ENCODE measurements at places on chromosomes 7 and 10.

GRCh38 chr10:105925045-105925785, 1239.3 kb downstream of the SORCS1 start:
- DNase-seq: no peak

- no peak for DNase-seq
Observed at GRCh38 chr7:94382132-94382531, 12.6 kb upstream of the COL1A2 start.

DNA sequence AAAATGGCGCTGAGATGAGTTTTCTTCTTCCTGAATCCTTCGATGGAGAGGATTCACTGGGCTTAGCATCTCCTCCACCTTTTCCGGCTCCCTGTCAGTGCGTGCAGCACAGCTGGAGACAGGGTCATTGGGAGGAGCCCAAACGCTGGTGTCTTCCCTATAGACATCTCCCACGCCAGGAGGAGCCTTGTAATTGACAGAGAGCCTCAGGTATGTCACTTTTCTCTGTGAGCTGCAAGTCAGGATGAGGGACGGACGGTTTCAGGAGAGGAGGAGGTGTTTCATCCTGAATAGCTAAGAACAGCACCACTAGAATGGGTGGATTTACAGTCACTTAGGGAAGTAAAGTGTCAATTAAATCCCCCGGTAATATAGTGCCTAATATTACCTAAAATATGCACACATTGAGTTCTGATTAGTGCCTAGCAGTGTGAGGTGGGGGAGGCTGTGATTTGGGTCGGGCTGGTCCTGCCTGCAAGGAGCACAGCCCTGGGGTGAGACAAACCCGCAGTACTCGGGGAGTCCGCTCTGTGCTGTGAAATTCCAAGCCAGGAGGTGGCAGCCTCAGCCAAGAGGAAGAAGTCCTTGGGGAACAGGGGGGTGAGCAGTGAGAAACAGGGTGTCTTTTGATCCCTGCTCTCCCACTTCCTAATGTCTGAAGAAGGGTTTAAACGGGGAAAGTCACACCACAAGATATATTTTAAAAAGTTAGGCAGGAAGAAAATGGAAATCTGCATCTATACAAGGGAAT, 28.2 kb downstream of the IL15RA start:
- DNase-seq: no peak

DNA sequence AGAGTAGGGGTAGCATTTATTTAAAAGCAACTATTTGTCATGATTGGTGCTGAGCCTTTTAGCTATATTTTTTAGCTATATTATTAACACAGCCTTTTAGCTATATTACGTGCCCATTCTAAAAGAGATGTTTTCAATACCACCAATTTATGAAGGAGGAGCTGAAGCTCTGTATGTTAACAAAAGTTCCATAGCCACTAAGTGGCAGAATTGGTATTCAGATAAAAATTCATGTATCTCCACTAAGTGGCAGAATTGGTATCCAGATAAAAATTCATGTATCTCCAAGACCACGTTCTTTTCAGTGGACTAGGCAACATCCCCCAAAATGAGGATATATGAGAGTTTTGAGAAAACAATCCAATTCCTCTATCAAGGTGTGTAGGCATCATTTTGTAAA, 268.6 kb downstream of the HGF start:
- DNase-seq: no peak

DNA sequence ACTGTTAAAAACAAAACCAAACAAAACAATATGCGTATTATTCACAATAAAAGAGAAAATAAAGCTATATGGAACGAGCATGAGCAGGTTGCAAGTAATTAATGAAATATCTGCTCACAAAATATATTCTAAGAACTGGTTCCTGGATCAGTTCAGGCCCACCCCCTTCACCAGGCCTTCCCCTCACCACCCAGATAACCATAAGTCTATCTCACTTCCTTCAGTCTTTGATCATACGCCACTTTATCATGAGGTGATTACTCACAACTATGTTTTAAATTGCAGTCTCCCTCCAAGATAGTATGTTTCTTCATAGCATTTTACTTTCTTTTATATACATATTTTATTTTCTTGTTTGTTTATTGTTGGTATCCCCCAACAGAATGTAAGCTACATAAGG, 263.1 kb upstream of the HGF start:
- DNase-seq: no peak

DNA sequence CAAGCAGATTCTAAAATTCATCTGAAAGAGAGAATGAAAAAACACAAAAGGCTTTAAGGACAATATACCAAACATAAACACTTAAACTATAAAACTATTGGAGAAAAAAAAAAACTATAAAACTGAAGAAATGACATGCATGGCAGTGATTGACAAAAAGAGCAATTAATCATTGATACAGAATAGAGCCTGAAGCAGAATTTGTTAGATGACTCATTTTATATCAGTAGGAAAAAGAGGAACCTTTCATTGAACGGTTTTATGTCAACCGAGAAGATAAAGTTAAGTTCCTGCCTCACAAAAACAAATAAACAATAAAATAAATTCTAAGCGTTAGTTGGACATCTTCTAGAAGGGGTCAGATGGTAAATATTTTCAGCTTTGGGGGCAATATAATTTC, 23.3 kb downstream of the NPY start:
- no peak for DNase-seq

DNA sequence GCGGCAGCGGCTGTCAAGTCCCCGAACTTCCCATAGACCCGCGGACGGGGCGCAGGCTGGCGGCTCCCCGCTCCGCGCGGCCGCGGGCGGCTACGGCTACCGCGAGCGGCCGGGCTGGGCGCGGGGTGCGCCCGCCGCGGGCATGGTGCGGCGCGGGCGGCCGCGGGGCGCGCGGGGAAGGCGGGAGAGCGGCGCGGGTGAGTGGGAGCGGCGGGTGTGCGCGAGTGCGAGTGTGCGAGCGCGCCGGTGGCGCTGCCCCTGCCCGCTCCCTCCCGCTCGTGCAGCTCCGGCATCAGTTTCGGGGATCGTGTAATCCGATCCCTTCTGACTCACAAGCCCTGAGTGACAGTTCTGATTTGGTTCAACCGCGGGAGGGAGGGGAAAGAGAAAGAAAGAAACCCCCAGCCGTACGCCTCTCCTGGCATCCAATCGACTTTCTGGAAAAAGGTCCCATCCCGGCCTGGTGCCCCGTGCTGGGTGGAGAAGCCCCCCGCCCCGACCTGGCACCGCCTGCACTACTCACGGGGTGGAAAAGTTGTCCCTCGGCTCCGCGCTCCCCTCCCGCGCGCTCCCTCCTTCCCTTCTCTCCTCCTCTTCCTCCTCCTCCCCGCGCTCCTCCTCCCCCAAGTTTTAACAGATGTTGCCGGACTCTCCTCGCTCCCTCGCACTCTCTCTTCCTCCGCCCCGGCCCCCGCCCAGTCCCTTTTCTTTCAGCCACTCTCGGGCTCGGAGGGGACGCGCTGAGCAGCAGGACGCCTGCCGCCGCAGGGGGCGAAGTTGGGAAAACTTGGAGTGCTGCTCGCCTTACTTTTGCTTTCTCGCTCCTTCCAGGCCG, at the start of gene GLI3:
Gene GLI3 (minus strand): TSS at position 234 of the 835 bp plus-strand sequence. CDS start 13,956 bp downstream, outside the sequence.
- no peak for DNase-seq

- no peak for DNase-seq
Observed at GRCh38 chr7:92255308-92255707, 9.5 kb downstream of the ANKIB1 start.

DNA sequence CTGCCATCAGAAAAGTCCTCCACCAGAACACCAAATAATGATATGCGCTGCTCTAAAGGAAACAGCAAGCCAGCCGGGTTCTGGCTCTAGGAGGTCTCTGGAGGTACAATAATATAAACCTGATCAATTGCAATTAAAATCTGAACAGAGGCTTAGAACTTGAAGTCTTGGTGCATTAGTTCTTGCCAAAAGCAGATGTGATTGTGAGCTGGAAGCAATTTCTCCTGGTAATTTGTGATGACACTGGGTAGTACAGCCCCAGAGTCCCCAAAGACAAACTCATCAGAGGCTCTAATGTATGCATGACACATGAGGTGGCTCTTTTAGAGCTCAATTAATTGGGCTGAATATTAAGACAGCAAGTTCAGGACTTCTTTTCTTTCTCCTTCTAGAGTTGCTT, 3.3 kb downstream of the ETV1 start:
- DNase-seq: no peak

GRCh38 chr7:83520726-83521125, 128.2 kb downstream of the SEMA3E start:
- no peak for DNase-seq

DNA sequence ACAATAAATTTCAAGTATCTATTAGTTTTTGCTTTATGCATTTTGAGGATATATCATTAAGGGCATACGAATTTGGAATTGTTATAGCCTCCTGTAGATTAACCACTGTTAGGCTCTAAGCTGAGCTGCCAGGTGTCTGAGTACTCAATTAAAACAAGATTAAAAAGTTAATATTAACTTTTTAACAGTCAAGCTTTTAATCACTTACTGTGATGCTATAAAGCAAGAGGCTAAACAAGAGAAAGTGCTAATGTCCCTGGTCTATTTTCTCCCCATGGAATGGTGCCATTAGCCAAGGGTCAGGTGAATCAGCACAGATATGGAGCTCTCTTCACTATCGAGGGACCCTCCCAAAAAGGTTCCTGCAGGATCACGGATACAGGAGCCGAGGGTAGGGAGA, 9.7 kb downstream of the GSAP start:
- no peak for DNase-seq

GRCh38 chr7:43484678-43485395, 98.1 kb upstream of the STK17A start:
- no peak for DNase-seq

GRCh38 chr7:31890198-31890597, 180.0 kb downstream of the PDE1C start:
- no peak for DNase-seq

- DNase-seq: no peak
Observed at GRCh38 chr7:18680576-18680975, 185.0 kb downstream of the HDAC9 start.

DNA sequence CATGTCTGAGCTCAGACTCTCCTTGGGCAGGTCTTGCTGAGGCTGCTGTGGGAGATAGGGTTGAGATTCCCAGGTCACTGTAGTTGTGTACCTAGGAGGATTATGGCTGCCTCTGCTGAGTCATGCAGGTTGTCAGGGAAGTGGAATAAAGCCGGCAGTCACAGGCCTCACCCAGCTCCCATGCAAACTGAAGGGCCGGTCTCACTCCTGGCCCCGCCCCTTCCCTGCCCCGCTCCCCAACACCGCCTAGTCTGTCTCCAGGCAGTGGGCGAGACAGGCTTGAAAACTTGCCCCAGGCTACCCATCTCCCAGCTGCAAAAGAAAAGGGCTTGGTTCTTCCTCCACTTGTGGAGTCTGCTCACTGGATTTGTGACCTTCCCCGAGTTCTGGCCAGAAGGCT, 41.6 kb upstream of the SDHAF3 start:
- no peak for DNase-seq

DNA sequence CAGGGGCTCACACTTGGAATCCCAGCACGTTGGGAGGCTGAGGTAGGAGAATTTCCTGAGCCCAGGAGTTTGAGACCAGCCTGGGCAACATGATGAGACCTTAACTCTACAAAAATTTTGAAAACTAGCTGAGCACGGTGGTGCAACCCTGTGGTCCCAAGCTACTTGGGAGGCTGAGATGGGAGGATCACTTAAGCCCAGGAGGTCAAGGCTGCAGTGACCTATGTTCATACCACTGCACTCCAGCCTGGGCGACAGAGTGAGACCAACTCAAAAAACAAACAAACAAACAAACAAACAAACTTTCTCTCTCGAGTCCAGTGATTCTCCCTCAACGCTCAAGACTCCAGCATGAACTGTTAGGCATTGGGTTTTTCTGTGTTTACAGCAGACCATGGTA, 2.0 kb upstream of the TYSND1 start:
- no peak for DNase-seq

GRCh38 chr10:122267849-122268737, 3.0 kb upstream of the BTBD16 start:
- DNase-seq: peak; percentile 37

GRCh38 chr10:28807760-28808613, 130.7 kb downstream of the BAMBI start:
- DNase-seq: no peak

- no peak for DNase-seq
Observed at GRCh38 chr10:97032624-97033023, 153.1 kb downstream of the SLIT1 start.

DNA sequence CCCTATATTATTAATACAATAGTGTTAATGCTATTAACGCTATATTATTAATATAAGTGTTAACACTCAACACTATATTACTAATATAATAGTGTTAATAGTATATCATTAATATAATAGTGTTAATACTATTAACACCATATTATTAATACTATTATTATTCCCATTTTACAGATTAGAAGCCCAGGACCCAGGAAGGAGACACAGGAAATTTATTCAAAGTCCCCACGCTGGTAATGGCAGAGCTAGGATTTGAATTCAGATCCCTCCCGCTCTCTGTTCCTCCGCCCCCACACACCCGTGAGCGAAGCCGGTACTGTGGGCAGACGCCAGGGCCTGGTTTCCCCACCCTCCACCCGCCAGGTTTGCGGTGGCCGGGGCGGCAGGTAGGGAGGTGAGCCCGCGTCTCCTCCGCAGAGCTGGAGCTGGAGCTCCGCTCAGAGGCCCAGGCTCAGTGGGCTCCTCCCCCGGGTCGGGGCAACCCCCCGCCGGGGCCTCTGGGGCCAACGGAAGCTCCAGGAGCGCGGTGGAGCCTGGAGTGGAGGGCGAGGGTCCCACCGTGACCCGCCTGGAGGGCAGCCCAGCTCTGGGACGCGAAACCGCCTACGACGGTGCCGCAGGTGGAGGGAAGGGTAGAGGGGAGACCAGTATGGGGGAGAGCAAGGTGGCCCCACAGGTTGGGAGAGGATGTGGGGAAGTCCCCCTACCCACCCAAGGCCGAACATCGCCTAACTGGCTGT, at the start of gene TMEM225B:
Gene TMEM225B (plus strand): TSS at position 506 of the 740 bp plus-strand sequence. CDS start 6,122 bp downstream, outside the sequence.
- DNase-seq: no peak

- no peak for DNase-seq
Observed at GRCh38 chr7:22665923-22666322, 61.1 kb upstream of the IL6 start.

GRCh38 chr10:43304687-43305333, 37.9 kb upstream of the RASGEF1A start:
- no peak for DNase-seq

GRCh38 chr10:80268938-80269588, 20.4 kb downstream of the MAT1A start:
- DNase-seq: no peak

- DNase-seq: no peak
Observed at GRCh38 chr7:116859323-116859722, 3.1 kb upstream of the CAPZA2 start.

DNA sequence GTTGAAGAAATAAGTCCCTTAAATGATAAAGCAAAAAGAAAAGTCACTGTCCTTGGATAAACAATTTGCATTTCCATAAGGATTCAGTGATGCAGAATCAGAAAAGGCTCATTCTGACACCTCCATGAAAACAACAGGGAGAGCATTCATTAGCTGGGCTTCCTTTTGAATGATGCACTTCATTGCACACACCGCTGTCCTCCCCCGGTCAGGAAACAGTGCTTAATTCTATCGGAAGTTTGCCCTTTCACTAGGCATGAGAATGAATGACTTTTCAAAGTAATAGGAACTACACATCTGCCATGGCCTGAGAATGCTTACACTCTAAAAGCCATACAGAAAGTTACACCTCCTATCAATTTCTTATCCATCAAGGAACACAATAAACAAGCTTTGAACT, 4.2 kb downstream of the PCDH15 start:
- no peak for DNase-seq
